Anterior cingulate cortex (tissue), 58 donors: ENCODE measurements at places on chromosomes 1 and 21.

GRCh38 chr1:111882986-111883560 lies 106.4 kb downstream of the KCND3 start:
- DNase-seq = no peak

- DNase-seq = no peak
Observed at GRCh38 chr21:42534421-42535378, 21.0 kb downstream of the SLC37A1 start.

DNA sequence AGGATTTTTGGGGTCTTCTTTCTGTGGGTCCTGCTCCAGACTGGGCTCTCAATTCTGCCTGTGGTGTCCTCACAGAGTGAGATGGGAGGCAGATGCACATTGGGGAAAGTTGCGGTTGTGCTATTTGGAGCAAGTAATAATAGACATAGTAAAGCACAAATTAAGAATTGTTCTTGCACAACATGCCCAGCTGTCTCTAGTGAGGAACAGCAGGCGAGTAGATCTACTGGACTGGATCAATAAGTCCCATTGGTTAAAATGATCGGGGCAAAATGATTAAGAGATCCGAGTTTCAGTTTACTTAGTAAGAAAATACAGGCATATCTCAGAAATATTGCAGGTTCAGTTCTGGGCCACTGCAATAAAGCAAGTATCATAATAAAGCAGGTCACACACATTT lies 448.3 kb upstream of the PROX1 start:
- DNase-seq = no peak

DNA sequence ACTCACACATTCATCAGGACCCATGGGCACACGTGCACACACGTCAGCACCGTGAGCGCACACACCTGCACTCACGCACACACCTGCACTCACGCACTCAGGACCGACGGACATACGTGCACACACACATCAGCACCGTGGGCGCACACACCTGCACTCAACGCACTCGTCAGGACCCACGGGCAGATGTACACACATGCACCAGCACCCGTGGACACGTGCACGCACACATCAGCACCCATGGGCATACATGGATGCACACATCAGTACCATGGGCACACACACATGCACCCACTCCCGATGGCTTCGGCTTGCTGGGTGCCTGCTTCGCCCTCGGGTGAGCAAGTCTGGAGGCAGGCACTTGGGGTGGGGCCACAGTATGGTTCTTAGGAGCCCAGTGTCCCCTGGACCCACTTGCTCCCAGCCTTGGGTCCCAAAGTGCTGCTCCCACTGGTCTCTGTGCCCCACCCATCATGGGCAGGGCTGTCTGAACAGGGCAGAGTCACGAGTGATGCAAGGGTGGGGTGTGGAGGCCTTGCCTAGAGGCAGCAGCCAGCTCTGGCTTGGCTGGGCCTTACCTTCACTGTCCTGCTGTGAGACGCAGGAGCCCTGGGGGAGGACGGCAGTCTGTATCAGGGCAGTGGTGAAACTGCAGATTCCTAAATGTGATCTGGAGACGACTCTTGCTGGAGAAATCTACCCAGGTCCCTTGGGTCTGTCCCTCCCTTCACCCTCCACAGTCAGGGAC lies 49.8 kb downstream of the SKI start:
- DNase-seq = no peak

DNA sequence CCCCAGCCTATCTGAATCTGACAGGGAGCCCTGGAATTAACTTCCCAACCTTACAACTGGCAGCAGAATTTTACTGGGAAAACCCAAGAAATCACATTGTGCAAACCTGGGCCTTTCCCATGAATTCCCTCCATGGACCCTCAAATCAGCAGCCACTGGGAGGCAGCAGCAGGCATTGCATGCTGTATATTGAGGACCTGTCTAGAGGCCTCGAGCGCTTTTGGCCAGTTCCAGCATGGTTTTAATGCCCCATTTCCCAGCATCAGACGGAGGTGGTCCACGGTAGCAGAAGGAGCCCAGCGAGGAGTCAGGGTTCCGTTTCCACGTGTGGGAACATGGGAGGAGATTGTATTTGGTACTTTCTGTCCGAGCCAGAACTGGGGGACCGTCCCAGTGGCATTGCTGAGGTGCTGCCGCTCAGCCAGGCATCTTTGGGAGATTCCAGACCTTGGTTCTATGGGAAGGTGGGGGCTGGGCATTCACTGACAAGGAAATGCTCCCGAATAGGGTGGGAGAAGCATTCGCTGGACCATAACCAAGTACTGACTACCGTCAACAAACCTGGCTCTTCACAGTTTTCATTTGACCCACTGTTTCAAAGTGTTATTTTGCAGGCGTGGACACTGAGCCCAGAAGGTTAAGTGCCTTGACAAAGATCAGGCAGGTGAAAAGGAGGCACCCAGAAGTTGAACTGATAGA lies 15.9 kb downstream of the BMP8A start:
- no peak for DNase-seq
